Muscle of back (tissue), 13 donors: ENCODE measurements at places on chromosomes 5 and 9.

- DNase-seq, result no peak
These were observed 32.1 kb upstream of the HSD17B4 start for GRCh38 chr5:119420169-119420568.

- no peak for DNase-seq
These were observed 40.2 kb downstream of the RCL1 start for GRCh38 chr9:4832786-4833579.

GRCh38 chr9:119367683-119368075 is 1.6 kb downstream of the BRINP1 start:
- no peak for DNase-seq

GRCh38 chr5:169161022-169161680 is 139.8 kb downstream of the SLIT3 start:
- DNase-seq, result peak; percentile 69

DNA sequence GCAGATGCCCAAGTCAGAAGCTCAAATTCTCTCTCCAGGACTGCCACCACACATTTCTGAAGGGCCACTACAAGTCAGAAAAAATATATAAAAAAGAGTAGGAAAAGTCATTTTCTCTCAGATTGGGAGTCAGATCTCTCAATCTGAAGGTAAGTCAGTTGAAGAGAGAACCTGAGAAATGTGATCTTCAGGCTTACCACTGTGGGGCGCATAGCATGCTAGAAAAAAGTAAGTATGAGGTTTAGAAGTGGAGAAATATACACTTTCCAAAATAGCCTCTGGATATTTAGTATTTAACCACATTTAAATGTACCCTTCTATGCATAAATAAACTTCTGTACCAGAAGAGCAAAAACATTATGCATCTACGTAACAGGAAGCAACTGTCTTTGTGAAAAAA is 800.7 kb upstream of the CTNND2 start:
- no peak for DNase-seq

- DNase-seq, result no peak
These were observed 22.9 kb downstream of the SLC35A4 start for GRCh38 chr5:140587495-140587894.

DNA sequence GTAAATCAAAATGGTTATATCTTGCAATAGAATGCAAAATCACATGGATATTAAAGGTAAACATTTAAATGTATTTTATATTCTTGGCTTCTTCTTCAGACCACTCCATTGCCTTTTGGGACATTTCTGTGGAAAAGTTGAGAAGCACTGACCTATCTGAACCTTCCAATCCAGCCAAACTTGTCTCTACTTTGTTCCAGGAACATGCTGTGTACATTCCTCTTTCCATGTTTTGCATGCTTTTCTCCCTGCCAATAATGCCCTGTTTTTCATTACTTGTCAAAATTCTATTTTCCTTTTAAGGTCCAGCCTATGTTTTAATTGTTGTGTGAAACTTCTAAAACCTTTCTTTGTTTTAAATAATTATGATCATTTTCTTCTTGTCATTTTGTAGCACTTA is 28.3 kb downstream of the JAK2 start:
- peak; percentile 50 for DNase-seq

- DNase-seq, result no peak
These were observed 4.7 kb upstream of the COL27A1 start for GRCh38 chr9:114150608-114151007.

- no peak for DNase-seq
These were observed 265.7 kb upstream of the KLF4 start for GRCh38 chr9:107755246-107755645.

DNA sequence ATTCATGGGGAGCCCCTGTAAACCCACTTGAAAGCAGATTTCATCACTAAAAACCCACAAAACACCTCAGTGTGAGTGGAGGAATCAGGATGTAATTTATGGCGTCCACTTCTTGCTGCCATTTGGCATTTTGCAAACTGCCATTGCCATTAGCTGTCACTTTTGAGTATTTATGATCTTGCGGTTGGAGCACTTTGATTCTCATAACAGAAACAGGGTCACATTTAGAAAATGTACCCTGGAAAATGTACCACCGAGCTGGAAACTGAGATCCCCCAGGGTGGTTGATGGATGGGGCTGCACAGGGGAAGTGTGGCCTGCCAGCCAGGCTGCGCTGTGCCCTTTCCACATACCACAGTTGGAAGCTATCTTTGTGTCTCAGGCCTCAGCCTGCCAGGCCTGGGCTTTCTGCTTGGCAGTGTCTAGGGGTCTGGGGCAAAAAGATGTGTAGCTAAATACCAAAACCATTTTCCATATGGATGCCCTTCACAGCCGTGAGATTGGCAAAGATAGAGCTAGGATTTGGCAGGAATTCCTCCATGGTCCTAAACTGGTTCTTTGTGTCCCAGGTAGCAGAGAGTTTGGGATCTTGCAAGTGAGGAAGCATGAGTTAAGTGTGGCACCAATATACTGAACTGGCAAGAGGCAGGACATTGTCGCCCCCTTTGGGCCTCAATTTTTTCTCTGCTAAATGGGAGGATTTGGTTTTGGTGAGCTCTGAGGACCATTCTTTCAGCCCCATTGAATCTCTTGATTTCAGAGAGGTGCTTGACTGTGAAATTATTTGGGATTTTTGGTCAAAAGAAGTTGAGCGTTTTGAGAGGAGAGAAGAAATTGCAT is 46.2 kb downstream of the GALNT10 start:
- no peak for DNase-seq

DNA sequence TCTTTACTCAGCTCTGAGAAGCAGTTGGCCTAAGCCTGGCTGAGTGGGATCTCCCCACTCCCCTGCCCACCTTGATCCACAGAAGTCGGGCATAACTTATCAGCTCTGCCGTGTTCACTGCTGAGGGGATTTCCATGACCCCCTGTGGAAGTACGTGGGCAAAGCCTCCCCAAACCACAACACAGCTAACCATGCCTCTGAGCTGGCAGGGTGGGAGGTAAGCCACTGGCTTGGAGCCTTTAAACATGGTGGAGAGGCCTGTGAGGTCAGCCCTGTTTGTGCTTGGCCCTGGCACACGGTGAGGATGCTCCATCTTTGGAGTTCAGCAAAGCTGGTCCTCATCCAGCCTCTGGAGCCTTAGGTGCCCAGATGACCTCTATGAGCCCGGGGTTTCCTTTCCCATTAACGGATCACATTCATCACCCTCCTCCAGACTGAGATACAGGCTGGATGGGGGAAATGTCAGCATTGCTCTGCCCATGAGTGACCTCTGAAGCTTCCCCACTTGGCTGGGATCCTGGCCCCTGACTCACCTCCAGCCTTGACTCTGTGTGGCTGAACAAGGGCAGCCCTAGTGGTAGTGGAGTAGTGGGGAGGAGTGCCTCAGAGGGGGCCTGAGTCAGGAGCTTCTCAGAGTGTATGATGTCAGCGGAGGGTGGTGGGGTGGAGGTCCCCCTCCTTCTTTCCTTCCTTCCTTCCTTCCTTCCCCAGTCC is 6.2 kb downstream of the PDLIM4 start:
- peak; percentile 74 for DNase-seq

- DNase-seq, result no peak
These were observed 171.8 kb upstream of the RAI14 start for GRCh38 chr5:34484216-34484920.
